ENCODE measurements at places on chromosomes 16 and 17.

DNA sequence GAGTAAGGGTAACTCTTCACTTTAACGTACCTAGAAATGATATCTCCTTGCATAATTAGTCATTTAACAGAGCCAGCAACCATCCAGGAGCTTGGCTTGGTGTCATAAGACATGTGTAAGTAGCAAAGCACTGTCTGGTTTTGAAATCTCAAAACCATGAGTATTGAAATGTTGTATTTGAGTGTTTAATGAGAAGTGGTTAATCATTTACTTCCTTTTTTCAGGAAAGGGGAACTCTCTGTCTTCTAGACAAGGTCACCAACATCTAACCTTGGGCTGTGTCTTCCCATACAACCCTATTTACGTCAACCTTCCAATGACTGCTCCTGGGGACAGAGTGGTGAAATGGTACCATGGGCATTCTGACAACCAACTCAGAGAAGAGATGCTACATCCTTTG is 27.1 kb downstream of the PMP22 start:
- DNase-seq, result no peak

- no peak for DNase-seq
Observed at GRCh38 chr17:49471769-49472168, 23.3 kb upstream of the NGFR start.

- DNase-seq, result no peak
Observed at GRCh38 chr17:12180644-12181261, 160.1 kb downstream of the MAP2K4 start.

GRCh38 chr16:3470723-3471122 is 24.6 kb downstream of the C16orf90 start:
- DNase-seq, result no peak

GRCh38 chr16:50833929-50834328 is 92.0 kb downstream of the CYLD start:
- DNase-seq, result no peak

Data from activated T-cell treated with anti-CD3 and anti-CD28 coated beads for 48 hours (primary cell).